M059J (cell line): ENCODE measurements at places on chromosomes 4 and X. TPM values are rescaled to one million over a fixed set of nuclear protein-coding genes. Genes with fewer than 3 reads are reported as not detected.

The TTC29 gene
- total RNA-seq: 0.07 and 0.49 TPM in 2 replicates

The S100G gene
- total RNA-seq: not detected in 2 replicates

The CYSLTR1 gene
- total RNA-seq: 2.7 and 2.8 TPM in 2 replicates

The HAND2 gene
- total RNA-seq: not detected in 2 replicates

The GABRE gene
- 11.8 and 13.9 TPM in 2 replicates for total RNA-seq

The NIPAL1 gene
- 3.3 and 4.6 TPM in 2 replicates for total RNA-seq

The BRS3 gene
- not detected in 2 replicates for total RNA-seq

The RS1 gene
- not detected in 2 replicates for total RNA-seq

The AFF2 gene
- total RNA-seq: 0.07 TPM in 1 of 2 replicates, not detected in the other

The TBC1D8B gene
- 5.1 and 9.5 TPM in 2 replicates for total RNA-seq

The STOX2 gene
- under 0.01 and 0.20 TPM in 2 replicates for total RNA-seq

The FAM114A1 gene
- total RNA-seq: 98.0 and 156 TPM in 2 replicates

DNA sequence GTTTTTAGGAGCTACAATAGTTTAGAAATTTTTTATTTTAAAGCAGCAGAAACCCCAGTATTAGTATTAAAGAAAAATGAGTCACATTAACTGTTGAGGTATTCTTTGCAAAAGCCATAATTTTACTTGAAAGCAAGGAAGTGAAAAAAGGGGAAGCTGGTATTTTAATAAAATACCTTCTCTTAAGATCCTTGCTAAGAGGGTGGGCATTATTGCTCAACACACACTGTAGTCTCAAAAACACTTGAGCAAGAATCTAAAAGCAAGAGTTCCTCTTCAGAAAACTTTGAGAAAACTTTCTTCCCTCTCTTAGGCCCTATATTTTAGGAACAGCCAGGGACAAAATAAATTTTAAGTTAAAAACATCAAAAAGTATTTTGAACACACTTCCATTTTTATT is 259.4 kb upstream of the DIAPH2 start:
- DNase-seq: no peak

DNA sequence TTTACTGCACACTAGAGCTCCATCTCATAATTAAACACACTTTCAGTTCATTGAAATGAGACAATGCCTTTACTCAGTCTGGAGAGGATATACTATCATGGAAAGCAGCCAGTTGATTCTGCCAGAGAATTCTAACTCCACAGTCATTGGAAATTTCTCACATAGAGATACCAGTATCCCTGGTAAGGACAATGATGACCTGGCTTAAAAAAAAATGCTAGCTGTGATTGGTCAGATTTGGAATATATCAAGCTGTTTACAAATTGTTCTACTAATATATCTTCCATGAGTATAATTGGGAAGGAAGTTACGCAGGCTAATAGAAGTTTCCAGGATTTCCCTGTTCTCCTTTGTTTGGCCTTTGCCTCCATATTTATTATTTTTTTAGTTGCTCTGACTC is 34.5 kb upstream of the TLL1 start:
- no peak for DNase-seq

GRCh38 chr4:159134429-159134828 is 31.6 kb downstream of the RAPGEF2 start:
- DNase-seq: no peak

DNA sequence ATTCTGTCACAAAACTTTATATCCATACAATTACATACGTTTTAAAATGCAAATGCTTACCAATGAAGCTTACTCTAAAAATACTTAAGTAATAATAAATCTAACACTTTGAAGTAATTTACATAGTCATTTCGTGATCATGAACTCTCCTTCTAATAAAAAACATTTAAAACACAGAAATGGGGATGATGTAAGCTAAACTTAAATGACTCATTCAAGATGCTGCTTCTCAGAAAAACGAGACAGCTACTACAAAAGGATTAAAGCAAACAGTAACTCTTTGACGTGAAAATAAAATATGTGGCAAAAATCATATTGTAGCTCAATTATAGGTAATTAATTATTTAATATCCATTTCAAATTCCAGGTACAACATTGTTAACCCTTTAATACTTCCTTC is 148.7 kb downstream of the FGF16 start:
- no peak for DNase-seq

- DNase-seq: peak; percentile 40
Observed at GRCh38 chr4:41189076-41189475, 25.3 kb downstream of the APBB2 start.

GRCh38 chr4:51853027-51853682 is 10.2 kb downstream of the DCUN1D4 start:
- DNase-seq: no peak

- DNase-seq: peak; percentile 11
Observed at GRCh38 chrX:133609166-133609565, 193.9 kb upstream of the GPC4 start.

GRCh38 chr4:56243107-56243506 is 144.2 kb downstream of the AASDH start:
- DNase-seq: no peak

DNA sequence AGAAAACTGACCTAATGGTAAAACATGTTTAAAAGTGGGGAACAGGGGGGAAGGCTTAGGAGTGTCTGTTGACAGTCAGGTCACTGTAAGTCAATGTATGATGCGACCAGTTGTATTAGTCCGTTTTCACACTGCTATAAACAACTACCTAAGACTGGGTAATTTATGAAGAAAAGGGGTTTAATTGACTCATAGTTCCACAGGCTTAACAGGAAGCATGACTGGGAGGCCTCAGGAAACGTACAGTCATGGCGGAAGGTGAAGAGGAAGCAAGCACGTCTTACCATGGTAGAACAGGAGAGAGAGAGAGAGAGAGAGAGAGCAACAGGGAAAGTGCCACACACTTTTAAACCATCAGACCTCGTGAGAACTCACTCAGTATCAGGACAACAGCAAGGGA is 13.0 kb upstream of the PLAC1 start:
- DNase-seq: peak; percentile 81

DNA sequence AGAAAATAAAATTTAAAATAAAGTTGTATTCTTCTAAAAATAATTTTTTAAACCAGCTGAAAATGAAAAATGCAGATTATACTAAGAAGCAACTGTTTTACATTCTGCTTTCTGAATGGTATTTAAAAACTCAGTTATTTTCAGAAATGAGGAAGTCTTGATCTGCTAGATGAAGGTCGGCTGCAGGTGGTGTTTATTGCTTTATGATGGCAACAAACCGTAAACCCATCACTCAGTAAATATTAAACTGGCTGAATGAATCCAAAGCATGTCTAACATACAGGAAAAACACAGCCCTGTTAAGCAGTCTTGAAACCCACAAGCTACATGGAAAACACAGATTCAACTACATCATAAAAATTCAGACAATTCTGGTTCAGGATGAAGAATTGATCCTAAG is 29.3 kb downstream of the DYNLT3 start:
- no peak for DNase-seq

- DNase-seq: peak; percentile 21
Observed at GRCh38 chr4:152729466-152729865, 49.7 kb upstream of the TMEM154 start.

DNA sequence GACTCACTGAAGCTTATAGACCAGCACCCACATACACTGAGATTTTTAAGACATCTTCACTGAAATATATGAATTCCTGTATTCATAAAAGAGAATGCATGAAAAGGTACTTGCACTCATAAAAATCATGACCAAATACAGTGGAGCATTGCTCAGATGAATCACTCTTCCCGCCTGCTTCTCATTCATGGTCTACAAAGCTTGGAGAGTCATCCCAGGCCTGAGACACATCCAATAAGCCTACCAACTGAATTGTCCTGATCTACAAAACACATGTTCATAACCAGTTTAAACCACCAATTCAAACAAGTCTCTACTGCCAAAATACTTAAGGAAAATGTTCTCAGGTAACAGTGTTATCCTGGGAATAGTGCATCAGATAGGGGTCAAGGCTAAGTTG is 38.1 kb downstream of the PROM1 start:
- DNase-seq: no peak

DNA sequence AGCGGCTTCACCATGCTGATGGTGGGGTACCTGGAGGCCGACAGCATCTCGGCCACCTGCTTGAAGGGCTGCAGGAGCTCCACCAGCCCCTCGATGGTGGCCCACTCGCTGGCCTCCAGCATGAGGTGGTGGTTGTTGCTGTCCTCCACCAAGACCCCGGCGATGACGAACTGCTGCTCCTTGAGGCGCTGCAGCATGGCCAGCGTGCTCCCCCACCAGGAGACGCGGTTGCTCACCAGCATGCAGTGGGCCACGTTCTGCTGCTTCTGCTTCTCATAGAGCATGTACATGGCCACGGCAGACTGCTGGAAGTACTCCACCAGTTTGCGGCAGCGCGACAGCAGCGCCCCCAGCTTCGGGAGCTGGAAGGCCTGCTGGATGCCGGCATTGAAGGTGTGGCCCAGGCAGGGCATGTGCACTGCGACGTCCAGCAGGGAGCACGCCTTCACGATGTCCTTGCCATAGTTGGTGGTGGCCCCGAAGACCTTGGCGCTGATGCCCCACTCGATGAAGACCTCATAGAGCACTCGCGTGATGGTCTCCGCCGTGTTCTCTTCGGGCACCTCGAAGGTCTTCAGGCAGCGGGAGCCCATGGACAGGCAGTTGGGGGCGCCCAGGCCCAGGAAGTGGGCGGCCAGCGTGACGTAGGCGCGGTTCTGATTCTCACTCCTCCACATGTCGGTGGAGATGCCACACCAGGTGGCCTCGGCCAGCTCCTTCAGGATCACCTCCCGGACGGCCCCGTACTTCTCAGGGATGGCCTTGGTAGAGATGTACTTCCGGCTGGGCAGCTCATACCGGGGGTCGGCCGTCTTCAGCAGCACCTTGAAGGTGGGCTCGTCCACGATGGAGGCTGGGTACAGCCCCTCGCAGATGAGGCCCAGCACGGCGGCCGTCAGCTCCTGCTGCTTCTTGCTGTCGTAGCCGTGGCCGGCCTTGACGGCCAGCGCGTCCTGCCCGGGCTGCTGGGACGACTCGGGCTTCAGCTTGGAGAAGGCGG is 11.0 kb downstream of the DHRSX start:
- no peak for DNase-seq

GRCh38 chr4:10296730-10297129 is 160.5 kb downstream of the ZNF518B start:
- peak; percentile 93 for DNase-seq

DNA sequence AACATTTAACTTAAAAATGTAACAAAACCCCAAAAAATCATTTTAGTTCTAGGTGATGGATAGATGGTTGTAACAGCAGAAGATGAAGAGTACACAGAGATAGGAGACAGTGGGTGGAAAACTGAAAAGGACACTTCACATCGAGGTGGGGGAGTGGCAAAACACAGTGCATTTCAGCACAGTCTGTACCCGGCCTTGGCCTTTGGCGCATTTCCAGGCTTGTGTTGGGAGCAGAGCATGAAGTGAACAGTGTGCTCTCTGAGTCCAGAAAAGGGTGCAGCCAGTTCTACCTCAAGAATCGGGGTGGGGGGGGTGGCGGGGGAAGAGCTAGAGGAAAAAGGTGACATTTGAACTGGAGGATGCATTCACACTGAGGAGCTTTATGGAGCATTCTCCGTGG is 4.3 kb downstream of the TSPYL2 start:
- DNase-seq: no peak

DNA sequence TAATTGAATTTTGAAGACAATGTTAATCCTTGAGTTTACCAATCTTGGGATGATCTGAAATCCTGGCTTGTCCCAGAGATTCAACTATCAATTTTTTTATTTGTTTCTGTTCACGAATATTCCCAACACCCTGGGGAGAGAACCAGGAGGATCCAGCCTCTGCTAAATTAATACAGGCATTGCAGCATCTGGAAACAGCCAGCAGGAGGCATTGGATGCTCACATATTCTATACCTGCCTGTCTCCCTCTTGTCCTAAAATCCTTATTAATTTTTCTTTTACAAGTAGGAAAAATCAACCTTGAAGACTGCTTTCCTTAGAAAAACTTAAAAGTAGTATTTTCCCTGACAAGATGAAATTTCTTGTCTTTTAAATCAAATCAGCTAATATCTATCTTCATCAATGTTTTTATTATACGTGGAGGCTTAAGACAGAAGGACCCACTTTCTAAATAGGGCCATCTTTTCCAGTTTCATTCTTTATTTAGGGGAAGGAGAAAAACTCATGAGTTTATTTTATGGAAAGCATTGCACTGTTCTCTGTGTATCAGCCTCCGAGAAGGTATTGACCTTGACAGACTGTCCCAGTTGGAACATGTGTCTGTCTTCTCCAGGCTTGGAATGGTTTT is 102.4 kb downstream of the CLNK start:
- DNase-seq: peak; percentile 51

DNA sequence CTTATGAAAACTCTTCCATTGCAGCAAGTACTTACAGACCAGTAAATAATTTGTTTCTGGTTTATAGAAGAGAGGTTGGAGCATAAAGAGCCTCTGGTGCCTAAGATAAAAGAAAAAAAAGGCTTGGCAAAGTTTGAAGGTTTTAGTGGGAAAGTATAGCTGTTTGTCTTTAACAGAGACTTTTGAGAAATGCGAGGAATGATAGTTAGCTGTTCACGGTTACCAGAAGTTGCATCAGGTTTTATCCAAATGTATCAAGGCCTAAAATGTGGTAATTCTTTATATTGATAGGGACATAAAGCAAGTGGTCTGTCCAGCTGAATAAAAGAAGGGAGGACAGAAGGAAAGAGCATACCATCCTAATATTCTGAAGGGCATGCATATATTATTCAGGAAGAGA is 29.3 kb downstream of the RAP1GDS1 start:
- DNase-seq: no peak

GRCh38 chr4:159770401-159770800 is 667.5 kb downstream of the RAPGEF2 start:
- no peak for DNase-seq

DNA sequence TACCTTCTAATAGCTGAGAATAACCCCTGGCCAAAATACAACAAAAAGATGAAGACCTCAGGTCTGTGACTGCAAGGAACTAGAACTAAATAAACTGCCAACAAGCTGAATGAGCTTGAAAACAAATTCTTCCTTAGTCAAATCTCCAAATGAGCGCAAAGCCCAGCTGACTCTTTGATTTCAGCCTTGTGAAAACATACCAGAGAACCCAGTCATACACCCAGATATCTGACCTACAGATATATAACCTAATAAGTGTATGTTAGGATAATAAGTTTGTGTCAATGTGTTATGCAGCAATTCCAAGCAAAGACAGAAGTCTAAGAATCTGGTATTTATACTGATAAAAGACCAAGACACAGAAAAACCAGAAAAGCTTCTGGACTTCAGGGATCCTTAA is 38.0 kb upstream of the ADGRL3 start:
- no peak for DNase-seq

GRCh38 chr4:7367406-7367805 is 67.3 kb downstream of the PSAPL1 start:
- no peak for DNase-seq

GRCh38 chr4:119659576-119659975 is 31.0 kb upstream of the PDE5A start:
- DNase-seq: peak; percentile 86

DNA sequence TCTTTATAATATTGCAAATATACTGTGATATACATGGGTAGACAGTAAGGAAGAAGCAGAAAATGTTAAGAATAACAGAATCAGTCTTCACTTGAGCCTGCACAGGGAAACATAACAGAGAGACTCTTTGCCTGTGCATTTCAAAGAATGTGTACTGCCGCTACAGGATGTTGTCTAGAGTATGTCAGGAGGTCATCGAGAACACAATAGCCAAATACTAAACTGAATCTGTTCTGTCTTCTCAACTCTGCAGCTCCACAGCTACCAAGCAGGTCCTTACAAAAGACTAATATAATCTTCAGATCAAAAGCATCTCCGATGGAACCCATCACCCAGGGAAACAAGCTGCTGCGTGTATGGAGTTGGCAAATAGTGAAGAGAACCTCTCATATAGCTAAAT is 471.5 kb downstream of the PCDH10 start:
- DNase-seq: no peak
